ENCODE measurements at places on chromosomes 13 and 19.
A peak's percentile ranks its signal among the peaks of the same experiment; 100 is the strongest.

DNA sequence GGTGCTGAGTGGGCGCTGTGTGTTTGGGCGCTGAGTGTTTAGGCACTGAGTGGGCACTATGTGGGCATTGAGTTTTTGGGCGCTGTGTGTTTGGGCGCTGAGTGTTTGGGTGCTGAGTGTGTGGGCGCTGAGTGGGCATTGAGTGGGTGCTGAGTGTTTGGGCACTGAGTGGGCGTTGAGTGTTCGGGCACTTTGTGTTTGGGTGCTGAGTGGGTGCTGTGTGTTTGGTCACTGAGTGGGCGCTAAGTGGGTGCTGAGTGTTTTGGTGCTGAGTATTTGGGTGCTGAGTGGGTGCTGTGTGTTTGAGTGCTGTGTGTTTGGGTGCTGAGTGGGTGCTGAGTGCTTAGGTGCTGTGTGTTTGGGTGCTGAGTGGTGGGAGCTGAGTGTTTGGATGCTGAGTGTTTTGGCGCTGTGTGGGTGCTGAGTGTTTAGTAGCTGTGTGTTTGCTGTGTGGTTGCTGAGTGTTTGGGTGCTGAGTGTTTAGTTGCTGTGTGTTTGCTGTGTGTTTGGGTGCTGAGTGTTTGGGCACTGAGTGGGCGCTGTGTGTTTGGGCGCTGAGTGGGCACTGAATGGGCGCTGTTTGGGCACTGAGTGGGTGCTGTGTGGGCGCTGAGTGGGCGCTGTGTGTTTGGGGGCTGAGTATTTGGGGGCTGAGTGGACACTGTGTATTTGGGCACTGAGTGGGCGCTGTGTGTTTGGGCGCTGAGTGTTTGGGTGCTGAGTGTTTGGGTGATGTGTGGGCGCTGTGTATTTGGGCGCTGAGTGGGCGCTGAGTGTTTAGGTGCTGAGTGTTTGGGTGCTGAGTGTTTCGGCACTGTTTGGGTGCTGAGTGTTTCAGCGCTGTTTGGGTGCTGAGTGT, 47.2 kb upstream of the F7 start:
- DNase-seq = no peak

DNA sequence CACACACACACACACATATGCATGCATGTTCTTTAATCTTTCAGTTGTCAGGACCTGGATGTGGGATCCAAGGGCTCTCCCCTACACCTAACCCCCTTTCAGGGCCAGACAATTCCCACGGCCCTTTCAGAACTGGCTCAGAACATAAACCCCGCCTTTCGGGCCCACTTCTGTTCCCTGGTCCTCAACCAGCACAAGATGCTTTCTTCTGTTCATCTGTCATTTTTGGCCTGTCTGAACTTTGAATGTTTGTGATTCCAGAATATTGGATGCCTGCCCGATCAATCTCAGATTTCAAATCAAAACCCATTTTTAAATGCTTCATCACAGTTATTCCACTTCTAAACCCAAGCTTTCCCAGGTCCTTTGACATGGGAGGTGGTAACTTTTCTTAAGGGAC, 167.3 kb downstream of the USP12 start:
- DNase-seq = peak; percentile 29

GRCh38 chr13:95485518-95486144, 66.9 kb upstream of the CLDN10 start:
- no peak for DNase-seq

GRCh38 chr19:18726846-18727245, 43.4 kb downstream of the CRTC1 start:
- DNase-seq = no peak

- DNase-seq = peak; percentile 96
Measured at GRCh38 chr19:8423817-8424223, 10.7 kb downstream of the MARCHF2 start.

GRCh38 chr13:29196409-29197074, 376.4 kb downstream of the MTUS2 start:
- DNase-seq = no peak

DNA sequence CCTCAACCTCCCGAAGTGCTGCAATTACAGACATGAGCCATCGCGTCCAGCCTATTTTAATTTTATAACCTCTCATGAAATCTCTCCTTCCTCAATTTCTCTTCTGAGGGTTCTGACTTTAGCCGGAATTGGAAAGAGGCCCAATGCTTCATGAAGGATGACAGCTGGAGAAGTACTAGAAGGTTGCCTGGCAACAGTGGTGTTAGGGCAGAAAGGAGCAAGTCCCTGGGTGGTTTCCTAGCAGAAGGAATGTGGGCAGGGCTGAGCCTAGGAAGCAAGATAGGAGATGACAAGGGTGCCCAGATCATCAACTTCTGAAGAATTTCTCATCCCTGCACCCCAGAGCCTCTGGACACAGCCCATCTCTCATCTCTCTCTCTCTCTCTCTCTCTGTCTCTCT, 25.8 kb downstream of the CACNG6 start:
- no peak for DNase-seq

Measured in fibroblast of skin of abdomen (primary cell).